Gastroesophageal sphincter (tissue), 4 donors: ENCODE measurements at places on chromosomes 7 and 10. TPM values are rescaled to one million over a fixed set of nuclear protein-coding genes. Genes with fewer than 3 reads are reported as not detected.

Gene LSM5
- total RNA-seq = 20.4 TPM

Gene GSDME
- 9.3 TPM for total RNA-seq

Gene DNAH11
- total RNA-seq = 6.9 TPM

Gene TYW1
- total RNA-seq = 17.4 TPM

Gene C10orf53
- total RNA-seq = not detected

Gene NPC1L1
- total RNA-seq = 0.27 TPM

Gene MUC12
- total RNA-seq = not detected

Gene LOXL4
- total RNA-seq = 10.6 TPM

Gene ASIC3
- 1.7 TPM for total RNA-seq

Gene SPDYE9
- total RNA-seq = not detected

Gene OLAH
- total RNA-seq = 14.2 TPM

Gene CYP2C18
- total RNA-seq = not detected

Gene MALSU1
- total RNA-seq = 50.1 TPM

Gene PRKAR1B
- 37.3 TPM for total RNA-seq

Gene AGAP9
- total RNA-seq = 11.7 TPM

Gene TLX1
- not detected for total RNA-seq

Gene FAM107B
- 7.3 TPM for total RNA-seq

Gene COG5
- 31.6 TPM for total RNA-seq

Gene NKX2-3
- not detected for total RNA-seq

Gene RUFY2
- 28.7 TPM for total RNA-seq
